ENCODE measurements at places on chromosomes 1 and 21.

DNA sequence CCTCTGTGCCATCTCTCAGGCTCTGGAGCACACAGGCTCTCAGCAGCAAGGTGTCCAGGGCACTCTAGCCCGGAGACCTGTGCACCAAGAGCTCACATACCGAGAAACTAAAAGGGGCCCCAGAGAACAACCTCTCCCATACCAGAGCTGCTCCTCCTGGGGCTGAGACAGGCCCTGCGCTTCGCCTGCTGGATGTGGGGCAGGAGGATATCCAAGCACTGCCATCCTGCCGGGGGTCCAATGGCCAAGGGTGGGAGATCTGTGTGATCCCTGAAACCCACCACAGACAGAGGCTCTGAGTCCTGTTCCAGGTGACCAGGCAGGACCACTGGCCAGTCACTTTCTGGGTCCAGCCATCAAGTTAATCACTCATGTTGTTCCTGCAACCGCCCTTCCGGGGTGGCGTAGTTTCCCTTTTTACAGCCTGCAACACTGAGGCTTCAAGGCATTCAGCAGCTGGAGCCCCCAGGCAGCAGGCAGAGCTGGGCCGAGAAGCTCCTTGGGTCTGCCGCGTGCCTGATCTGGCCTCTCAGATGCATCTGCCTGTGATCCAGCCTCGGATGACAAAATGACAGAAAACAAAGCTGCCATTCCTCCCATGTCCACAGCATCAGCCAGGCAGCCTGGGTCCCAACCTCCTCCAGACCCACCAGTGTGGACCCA is 36.7 kb upstream of the ACTRT2 start:
- no peak for DNase-seq

DNA sequence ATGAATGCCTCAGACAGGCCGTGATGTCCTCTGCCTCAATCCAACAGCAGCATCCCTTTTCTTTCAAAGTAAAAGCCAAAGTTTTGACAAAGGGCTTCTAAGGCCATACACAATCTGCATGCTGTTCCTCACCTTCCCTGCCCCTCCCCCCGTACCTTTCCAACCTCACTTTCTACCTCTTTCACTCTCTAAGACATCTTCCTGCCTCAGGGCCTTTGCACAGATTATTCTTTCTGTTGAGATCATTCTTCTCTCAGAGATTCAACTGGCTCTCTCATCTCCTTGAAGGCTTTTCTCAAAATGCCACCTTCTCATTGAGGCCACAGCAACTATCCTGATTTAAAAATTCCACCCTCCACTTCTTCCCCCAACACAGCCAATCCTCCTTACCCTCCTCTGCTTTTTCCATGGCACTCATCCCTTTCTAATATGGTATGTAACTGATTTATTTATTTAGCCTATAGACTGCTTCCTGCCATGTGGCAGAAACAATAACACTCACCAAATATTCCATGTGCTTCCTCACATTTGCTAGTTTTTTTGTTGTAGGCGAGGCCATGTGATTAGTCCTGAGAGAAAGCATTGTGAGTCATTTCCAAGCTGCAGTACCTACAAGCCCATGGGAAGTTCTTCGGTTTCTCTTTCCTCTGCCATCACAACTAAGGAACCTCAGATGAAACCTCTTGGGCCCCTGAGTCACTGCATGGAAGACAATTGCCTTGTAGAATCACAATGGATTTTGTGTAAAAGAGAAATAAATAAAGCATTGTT is 58.7 kb upstream of the GADD45A start:
- no peak for DNase-seq

- no peak for DNase-seq
Observed at GRCh38 chr1:59619557-59619956, 195.2 kb upstream of the HOOK1 start.

GRCh38 chr1:25008192-25008485 is 78.1 kb upstream of the RUNX3 start:
- DNase-seq: no peak

Data from activated naive CD4-positive, alpha-beta T cell treated with anti-CD3 and anti-CD28 coated beads, Interleukin-2, amount 50 U/mL, for 16 hours (primary cell).